ENCODE measurements at places on chromosomes 5 and 9. TPM values are rescaled to one million over a fixed set of nuclear protein-coding genes. Genes with fewer than 3 reads are reported as not detected.

Gene EPB41L4A
- 0.04 TPM for total RNA-seq

GRCh38 chr9:70408393-70409040 lies 5.9 kb downstream of the KLF9 start:
- DNase-seq = no peak
- no peak overlapping the region for H3K4me3 ChIP-seq
- H3K4me1 ChIP-seq = peaks cover 54% of the 10 kb centered on the region
- no peak overlapping the region for H3K27ac ChIP-seq
- H3K36me3 ChIP-seq = no peaks in the 10 kb centered on the region

DNA sequence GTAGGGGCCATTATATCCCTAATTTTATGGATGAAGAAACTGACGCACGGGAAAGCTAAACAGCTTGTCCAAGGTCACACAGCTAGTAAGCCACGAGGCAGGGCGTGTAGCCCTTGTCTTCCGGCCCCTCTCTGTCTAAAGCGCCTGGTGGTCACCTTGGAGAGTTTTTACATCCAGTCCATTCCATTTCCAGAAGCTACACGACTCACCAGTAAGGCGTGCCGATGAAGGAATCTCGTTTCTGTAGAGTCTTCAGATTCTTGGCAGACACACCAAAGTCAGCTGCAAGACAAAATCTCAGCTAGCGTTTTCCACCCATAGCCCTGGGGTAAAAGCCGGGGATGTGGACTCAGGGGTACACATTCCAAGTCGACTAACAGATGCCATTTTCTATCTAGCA lies 80.5 kb downstream of the STK10 start:
- no peak for DNase-seq
- H3K4me1 ChIP-seq = peaks cover 46% of the 10 kb centered on the region
- no peaks in the 10 kb centered on the region for H3K27me3 ChIP-seq
- H3K4me3 ChIP-seq = no peak overlapping the region
- peaks cover 30% of the 10 kb centered on the region for H3K36me3 ChIP-seq
- H3K27ac ChIP-seq = no peak overlapping the region

Gene CATSPER3
- 0.18 TPM for total RNA-seq

- H3K27ac ChIP-seq = no peak overlapping the region
- no peaks in the 10 kb centered on the region for H3K4me1 ChIP-seq
- no peaks in the 10 kb centered on the region for H3K36me3 ChIP-seq
- no peak for DNase-seq
- no peaks in the 10 kb centered on the region for H3K27me3 ChIP-seq
Observed at GRCh38 chr9:118305331-118305730, 601.1 kb downstream of the TLR4 start.

DNA sequence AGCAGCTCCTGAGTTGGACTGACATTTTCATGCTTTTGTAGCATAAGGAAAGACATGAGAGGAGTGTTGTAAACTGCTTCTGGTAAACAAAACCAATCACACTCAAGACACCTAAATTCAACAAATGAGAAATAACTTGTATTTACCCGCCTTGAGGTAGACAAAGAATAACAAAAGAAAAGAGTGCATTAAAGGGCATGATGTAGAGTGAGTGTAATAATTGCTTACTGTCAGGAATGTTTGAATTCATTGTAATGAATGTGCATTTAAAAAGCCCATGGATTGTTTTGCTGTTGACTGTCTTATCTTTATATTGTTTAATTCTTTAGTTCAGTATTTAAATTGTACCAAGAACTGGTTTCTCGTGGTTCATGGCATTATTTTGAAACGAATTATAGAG lies 61.8 kb downstream of the KDM4C start:
- H3K27me3 ChIP-seq = no peaks in the 10 kb centered on the region
- H3K4me3 ChIP-seq = no peak overlapping the region
- H3K4me1 ChIP-seq = no peaks in the 10 kb centered on the region

- H3K36me3 ChIP-seq = no peaks in the 10 kb centered on the region
- H3K27ac ChIP-seq = no peak overlapping the region
- no peak for DNase-seq
- H3K4me1 ChIP-seq = no peaks in the 10 kb centered on the region
Observed at GRCh38 chr5:109901628-109901981, 211.9 kb downstream of the MAN2A1 start.

GRCh38 chr9:38372762-38373619 lies 19.5 kb upstream of the ALDH1B1 start:
- H3K36me3 ChIP-seq = no peaks in the 10 kb centered on the region
- H3K4me3 ChIP-seq = no peak overlapping the region
- no peaks in the 10 kb centered on the region for H3K27me3 ChIP-seq
- H3K4me1 ChIP-seq = no peaks in the 10 kb centered on the region
- no peak for DNase-seq
- H3K27ac ChIP-seq = no peak overlapping the region

Gene SAXO1
- not detected for total RNA-seq

DNA sequence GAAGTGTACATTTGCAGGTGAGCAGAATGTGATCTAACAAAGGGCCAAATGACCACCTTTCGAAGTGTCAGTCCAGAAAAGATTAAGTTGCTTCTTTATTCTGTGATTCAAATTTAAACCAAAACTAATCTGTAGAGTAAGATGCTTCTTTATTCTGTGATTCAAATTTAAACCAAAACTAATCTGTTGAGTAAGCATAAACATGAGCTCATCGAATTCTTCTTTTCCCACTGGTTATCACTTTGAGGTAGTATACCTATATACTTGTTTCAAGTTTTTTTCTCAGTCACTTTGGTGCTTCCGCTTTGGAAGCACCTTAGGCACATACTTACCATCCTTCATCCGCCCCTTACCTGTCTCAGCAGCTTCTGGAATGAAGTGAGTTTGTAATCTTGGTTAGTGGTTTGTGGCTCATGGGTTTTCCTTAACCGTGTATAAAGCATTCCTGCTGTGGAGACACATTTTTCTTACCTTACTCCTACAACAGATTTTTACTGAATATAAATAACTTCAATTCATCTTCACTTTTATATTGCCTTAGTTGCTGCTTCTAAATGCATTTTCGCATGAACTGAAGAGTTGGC lies 40.7 kb upstream of the CTXN3 start:
- no peaks in the 10 kb centered on the region for H3K4me1 ChIP-seq
- H3K27me3 ChIP-seq = no peaks in the 10 kb centered on the region
- H3K4me3 ChIP-seq = no peak overlapping the region
- H3K27ac ChIP-seq = no peak overlapping the region

Gene BDP1
- 33.4 TPM for total RNA-seq

DNA sequence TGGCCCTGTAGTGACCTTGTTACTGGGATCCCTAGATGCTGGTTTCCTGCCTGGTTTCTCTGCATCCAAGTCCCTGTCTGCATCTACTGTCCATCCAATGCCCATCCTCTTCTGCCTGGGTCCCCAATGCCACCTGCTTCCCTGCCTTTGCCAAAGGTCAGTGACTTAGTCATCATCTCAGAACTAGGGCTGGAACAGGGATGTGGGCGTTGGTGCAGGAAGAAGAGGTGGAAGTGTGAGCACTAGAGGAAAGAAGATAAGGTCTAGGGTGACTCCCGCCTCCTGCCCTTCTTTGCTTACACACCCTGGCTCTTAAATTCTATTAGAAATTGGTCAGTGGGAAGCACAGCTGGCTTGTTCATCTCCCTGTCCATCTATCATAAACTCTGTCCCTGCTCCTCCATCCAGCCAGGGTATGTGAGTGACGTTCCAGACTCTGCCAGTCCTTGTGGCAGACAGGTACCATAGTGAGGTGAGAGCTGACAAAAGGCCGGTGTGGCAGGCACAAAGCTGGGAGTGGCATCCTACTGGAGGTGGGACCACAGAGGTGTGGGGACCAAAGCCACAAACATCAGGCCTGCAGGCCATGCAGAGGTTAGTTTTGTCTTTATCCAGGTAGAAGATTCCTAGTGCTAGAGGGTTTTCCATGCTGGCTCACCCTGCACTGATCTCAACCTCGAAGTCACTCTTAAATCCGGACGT lies 9.2 kb downstream of the PTPN3 start:
- no peak overlapping the region for H3K27ac ChIP-seq
- H3K27me3 ChIP-seq = no peaks in the 10 kb centered on the region
- H3K4me1 ChIP-seq = no peaks in the 10 kb centered on the region
- H3K4me3 ChIP-seq = no peak overlapping the region
- DNase-seq = no peak
- no peaks in the 10 kb centered on the region for H3K36me3 ChIP-seq

Gene GARIN3
- 0.29 TPM for total RNA-seq

Gene ITGA1
- 21.9 TPM for total RNA-seq

Gene PPP2R2B
- total RNA-seq = 4.2 TPM

Gene ASPN
- total RNA-seq = not detected

- no peak overlapping the region for H3K4me3 ChIP-seq
- no peak for DNase-seq
- H3K27me3 ChIP-seq = no peaks in the 10 kb centered on the region
- peaks cover 5% of the 10 kb centered on the region for H3K4me1 ChIP-seq
- H3K36me3 ChIP-seq = no peaks in the 10 kb centered on the region
- H3K27ac ChIP-seq = no peak overlapping the region
Observed at GRCh38 chr5:14996997-14997396, 125.4 kb upstream of the ANKH start.

DNA sequence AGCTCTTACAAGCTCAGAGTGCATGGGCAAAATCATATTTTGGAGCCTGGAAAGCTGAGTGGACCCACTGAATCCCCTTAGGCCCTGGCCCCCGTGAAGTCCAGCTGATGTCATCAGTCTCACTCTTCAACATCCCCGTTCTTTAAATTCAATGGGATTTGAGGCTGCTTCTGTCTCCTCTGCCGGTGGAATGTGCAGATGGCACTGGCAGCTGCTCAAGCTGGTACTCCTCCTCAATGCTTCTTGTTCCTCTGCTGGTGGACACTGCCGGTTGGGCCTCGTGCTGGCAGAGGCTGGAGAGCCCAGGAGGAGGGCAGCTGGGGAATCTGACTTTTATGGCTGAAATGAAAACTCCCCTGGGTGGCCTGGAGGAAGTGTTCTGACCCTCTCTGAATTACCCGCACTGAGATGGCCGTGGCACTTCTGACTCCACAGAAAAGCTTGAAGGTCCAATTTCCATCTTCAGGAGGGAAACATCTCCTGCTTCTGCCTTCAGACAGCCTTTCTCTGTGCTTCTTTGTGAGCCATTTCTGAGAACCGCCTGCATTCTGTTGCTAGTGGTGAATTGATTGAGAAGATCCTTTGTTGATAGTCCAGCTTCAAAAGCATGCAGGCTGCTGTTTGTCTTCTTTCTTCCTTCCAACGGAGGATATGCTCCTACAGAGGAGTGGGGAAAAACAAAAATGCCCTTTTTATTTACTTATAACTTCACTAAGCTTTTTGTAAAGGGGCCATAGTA lies 298.9 kb downstream of the TMEM38B start:
- H3K4me3 ChIP-seq = no peak overlapping the region
- no peak for DNase-seq
- no peak overlapping the region for H3K27ac ChIP-seq
- H3K27me3 ChIP-seq = no peaks in the 10 kb centered on the region

- H3K36me3 ChIP-seq = no peaks in the 10 kb centered on the region
- H3K4me3 ChIP-seq = peak overlapping the region; percentile 45
- H3K4me1 ChIP-seq = peaks cover 18% of the 10 kb centered on the region
- peak; percentile 50 for DNase-seq
- no peak overlapping the region for H3K27ac ChIP-seq
- H3K27me3 ChIP-seq = no peaks in the 10 kb centered on the region
Observed at GRCh38 chr9:95750725-95751519, 124.6 kb upstream of the ERCC6L2 start.

DNA sequence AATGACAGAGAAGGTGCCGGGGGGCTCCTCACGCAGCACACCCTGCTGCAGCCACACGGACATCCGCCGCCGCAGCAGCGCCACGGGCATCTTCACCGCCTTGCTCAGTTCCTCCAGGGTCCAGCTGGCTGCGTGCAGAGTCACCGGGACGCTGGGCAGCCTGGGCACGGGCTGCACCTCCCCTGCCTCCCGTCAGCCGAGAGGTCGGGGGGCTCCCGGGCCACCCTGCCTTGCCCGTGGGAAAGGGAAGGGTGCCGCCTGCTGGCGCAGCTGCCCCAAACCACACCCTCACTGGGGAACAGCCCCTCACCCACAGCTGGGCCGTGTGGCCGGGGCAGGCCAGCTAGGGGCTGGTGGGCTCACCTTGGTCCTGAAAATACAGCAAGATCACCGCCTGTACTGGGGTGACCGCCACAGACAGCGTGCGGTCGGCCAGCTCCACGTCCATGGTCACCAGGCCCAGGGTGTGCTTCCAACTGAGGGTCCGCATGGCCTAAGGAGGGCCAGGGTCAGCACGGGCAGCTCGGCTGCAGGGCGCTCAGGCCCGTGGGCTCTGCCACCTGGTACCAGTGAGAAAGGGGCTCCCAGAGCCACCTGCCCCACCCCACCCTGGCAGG lies 3.6 kb upstream of the TMEM210 start:
- no peak overlapping the region for H3K27ac ChIP-seq
- no peaks in the 10 kb centered on the region for H3K4me1 ChIP-seq
- no peaks in the 10 kb centered on the region for H3K36me3 ChIP-seq
- no peak for DNase-seq
- H3K4me3 ChIP-seq = no peak overlapping the region

DNA sequence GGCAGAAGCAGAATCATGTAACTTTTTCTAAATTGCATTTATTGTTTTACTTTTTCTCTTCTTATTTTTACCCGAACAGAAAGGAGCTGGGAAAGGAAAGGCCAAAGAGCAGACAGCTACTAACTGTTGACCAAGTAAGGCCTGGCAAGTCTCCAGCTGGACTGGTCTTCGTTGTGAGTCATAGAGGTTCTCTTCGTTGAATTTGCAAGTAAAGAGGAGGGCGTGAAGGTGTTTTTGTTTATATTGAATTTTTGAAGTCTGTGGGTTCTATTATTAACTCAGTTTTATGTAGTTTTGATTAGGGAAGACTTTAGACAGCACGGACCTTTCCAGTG lies 416.5 kb upstream of the CCNH start:
- no peaks in the 10 kb centered on the region for H3K36me3 ChIP-seq
- no peak overlapping the region for H3K4me3 ChIP-seq
- H3K27ac ChIP-seq = no peak overlapping the region
- H3K4me1 ChIP-seq = no peaks in the 10 kb centered on the region

Gene GABBR2
- not detected for total RNA-seq

DNA sequence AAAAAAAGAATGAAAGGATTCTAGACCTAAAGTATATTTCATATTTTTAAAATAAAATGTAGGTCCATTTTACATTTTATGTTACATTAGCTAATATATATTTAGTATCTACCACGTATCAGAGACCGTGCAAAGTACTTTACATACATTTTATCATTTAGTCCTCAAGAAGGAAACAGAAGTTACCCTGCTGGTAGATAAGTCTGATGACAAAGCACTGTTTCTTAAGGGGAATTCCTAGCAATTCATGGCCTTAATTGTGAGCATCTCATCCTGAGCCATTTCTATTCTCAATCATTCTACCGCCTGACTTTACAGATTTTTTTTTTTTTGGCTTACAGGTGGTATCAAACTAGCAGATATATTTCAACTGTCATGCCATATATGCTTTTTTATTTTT lies 367.7 kb downstream of the PRELID2 start:
- H3K27ac ChIP-seq = no peak overlapping the region
- H3K27me3 ChIP-seq = no peaks in the 10 kb centered on the region
- no peak overlapping the region for H3K4me3 ChIP-seq
- H3K4me1 ChIP-seq = no peaks in the 10 kb centered on the region
- no peaks in the 10 kb centered on the region for H3K36me3 ChIP-seq
- DNase-seq = no peak

GRCh38 chr9:131284856-131285255 lies 4.7 kb upstream of the PLPP7 start:
- no peak overlapping the region for H3K27ac ChIP-seq
- no peaks in the 10 kb centered on the region for H3K27me3 ChIP-seq
- H3K4me1 ChIP-seq = peaks cover 10% of the 10 kb centered on the region
- no peak for DNase-seq
- H3K36me3 ChIP-seq = no peaks in the 10 kb centered on the region
- H3K4me3 ChIP-seq = no peak overlapping the region
